ENCODE measurements at places on chromosomes 4 and X. TPM values are rescaled to one million over a fixed set of nuclear protein-coding genes. Genes with fewer than 3 reads are reported as not detected.

GRCh38 chr4:94221916-94222315 is 14.3 kb downstream of the SMARCAD1 start:
- no peak for DNase-seq

DNA sequence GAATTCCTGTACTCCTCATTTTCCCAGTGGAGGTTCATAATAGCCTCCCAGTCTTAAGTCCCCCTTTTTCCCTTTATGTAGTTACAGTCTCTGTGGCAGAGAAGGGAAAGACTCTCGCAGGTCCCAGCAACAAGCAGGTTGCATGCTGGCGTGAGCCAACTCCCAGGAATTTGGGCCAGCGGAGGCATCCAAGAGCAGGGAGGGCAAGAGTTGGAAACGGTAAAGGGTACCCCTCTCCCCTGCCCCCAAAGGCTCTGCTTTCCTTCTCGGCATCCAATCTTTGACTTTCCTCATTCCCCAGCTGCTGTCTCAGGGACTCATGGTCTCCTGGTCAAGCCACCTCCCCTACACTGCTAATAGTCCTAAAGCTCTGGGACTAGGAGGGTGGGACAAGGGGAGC is 15.4 kb upstream of the HSFX2 start:
- DNase-seq: no peak

- DNase-seq: no peak
These were observed 3.3 kb downstream of the RBM47 start for GRCh38 chr4:40626183-40626990.

The HSPA4L gene
- 20.6 TPM for total RNA-seq

The TRIM60 gene
- not detected for total RNA-seq

GRCh38 chr4:92059615-92060014 is 244.2 kb upstream of the GRID2 start:
- DNase-seq: no peak

GRCh38 chrX:133698298-133698697 is 283.0 kb upstream of the GPC4 start:
- no peak for DNase-seq

GRCh38 chr4:179441596-179441995 is 1999.4 kb upstream of the AGA start:
- no peak for DNase-seq

DNA sequence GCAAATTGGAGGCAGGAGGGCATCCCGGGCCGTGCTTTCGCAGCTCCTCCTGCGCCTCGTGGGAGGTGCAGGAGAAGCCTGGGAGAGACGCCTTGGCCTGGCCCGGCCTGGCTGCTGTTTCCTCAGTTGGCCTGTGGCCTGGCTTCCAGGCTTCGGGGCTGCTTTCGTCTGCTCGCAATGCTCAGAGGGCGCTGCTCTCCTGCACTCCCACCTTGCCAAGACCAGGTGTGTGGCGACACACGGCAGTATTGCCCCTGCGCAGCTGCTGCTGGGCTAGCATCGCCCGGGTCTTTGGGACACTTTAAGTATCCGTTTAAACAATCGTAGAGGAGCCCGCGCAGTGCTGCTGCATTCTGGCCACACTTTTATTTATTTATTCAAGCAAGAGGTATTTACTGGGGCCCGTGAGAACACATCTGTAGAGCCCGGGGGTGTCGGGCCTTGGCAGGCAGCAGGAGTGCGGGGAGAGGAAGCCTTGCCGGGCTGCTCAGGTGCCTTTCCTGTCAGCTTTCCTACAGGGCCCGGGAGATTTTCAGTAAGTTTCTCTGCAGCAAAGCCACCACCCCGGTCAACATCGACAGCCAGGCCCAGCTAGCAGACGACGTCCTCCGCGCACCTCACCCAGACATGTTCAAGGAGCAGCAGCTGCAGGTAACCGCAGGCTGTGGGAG is 26.2 kb upstream of the HGFAC start:
- peak; percentile 75 for DNase-seq

The ZNF711 gene
- total RNA-seq: 3.8 TPM
